ENCODE measurements at places on chromosomes 3 and 15.

- DNase-seq = peak; percentile 38
These were observed 25.3 kb upstream of the ARHGEF26 start for GRCh38 chr3:154095832-154096421.

DNA sequence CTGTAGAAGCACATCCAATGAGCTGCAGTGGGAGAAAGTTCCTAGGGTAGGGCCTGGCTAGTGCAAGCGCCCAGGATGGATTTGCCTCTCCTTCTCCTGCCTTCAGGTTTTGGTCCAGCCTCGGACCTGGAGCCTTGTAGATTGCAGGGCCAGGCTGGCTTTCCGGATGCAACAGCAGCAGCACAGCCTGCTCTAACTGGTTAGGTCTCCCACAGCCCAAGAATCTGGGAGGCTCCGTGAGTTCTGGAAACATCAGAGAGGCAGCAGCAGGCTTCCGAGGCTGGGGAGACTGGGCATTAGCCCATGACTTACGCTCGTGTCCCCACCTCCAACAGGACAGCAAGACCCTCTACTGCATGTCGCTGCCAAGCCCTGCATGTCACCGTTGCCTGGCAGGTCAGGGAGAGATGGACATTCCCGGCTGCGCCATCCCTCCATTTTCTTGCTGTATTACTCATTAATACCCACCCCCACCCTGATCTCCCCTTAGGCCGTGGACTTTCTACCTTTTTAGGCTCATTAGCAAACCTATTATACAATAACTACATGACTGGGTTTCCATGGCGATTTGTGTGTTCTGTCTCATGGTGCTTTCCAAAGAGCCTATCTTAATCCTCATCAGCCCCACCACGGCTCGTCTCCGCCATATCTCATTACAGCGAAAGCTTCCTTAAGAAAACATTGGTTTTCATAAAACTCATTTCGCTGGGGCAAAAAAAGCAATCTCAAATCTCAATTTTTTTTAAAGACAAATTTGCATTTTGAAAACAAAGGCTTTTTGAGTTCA is 40.9 kb upstream of the RGMA start:
- no peak for DNase-seq

- no peak for DNase-seq
These were observed 56.2 kb downstream of the IL5RA start for GRCh38 chr3:3053974-3054373.

- DNase-seq = no peak
These were observed 857.8 kb downstream of the TUSC7 start for GRCh38 chr3:117567382-117567781.

DNA sequence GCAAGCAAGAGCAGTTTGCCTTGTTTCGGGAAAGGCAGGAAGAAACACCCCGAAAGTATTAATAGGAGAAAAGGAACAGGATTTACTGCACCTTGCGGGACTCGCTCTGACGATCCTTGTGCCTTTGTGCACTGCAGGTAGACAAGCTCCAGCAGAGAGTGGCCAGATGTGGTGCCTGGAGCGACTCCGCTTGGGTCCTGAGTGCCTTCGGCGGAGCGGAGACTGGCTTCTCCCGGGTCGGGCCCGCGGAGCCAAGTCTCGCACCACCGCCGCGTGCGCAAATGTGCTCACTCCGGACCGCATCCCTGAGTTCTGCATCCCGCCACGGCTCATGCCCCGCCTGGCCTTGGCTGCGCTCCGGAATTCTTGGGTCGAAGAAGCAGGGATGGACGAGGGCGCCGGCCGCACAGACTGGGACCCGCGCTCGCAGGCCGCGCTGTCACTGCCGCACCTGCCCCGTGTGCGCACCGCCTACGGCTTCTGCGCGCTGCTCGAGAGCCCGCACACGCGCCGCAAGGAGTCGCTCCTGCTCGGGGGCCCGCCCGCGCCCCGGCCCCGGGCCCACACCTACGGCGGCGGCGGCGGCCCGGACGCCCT is 769 bp downstream of the C2CD4A start:
- peak; percentile 8 for DNase-seq

All from AG10803 (cell line).